GM23248 (cell line): ENCODE measurements at places on chromosomes 12 and 14. TPM values are rescaled to one million over a fixed set of nuclear protein-coding genes. Genes with fewer than 3 reads are reported as not detected.

DNA sequence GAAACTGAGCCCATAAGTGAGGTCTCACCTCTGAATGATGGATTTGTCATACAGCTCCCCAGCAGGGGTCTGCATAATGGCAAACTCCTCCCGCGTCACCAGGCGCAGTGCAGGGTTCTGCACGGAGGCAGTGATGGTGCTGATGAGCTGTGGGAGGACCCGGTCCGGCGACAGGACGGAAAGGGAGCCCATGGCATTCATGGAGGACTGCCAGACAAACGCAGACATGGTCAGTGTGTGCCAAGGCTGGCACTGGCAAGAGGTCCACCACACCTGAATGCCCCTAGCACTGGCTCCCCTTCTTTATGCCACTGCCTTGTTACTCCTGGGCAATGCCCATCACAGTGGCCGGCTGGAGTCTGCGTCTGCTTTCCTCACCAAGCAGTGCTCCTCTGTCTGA lies 32.7 kb downstream of the GCN1 start:
- DNase-seq, result no peak

- DNase-seq, result no peak
Observed at GRCh38 chr12:29505122-29505521, 7.6 kb upstream of the OVCH1 start.

DNA sequence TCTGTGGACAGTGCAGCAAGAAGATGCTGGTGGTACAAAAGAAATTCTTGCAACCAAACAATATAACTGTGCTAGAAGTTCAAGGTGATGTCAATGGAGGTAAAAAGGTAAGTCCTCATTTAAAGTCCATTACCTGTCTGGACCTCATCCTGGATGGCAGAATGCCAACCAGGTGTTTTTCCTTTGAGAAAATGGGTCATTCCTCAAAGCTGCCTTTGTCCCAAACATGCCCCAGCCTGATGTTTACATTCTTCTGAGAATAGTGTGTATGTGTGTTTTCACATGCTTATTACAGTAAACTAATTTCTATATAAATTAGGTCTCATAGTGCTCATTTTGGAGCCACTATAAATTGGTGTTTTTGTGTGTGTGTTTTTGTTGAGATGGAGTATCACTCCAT lies 24.9 kb downstream of the ACTR6 start:
- no peak for DNase-seq

DNA sequence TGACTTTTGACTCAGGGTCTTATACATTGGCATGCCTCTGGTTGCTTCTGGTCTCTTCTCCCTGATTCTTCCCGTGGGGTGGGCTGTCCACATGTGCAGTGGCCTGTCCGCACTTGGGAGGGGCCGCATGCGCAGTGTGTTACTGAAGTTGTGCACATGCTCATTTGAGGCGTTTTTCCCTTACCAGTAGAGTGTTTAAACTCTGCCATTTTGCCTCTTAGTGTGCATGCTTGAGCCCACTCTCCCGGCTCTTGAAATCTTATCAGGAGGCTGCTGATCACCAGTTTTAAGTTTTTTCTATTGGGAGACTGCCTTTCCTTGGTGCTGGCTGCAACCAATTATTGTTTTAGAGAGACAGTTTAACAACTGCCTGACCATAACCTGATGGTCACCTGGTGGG lies 32.1 kb upstream of the HECTD1 start:
- DNase-seq, result no peak

DNA sequence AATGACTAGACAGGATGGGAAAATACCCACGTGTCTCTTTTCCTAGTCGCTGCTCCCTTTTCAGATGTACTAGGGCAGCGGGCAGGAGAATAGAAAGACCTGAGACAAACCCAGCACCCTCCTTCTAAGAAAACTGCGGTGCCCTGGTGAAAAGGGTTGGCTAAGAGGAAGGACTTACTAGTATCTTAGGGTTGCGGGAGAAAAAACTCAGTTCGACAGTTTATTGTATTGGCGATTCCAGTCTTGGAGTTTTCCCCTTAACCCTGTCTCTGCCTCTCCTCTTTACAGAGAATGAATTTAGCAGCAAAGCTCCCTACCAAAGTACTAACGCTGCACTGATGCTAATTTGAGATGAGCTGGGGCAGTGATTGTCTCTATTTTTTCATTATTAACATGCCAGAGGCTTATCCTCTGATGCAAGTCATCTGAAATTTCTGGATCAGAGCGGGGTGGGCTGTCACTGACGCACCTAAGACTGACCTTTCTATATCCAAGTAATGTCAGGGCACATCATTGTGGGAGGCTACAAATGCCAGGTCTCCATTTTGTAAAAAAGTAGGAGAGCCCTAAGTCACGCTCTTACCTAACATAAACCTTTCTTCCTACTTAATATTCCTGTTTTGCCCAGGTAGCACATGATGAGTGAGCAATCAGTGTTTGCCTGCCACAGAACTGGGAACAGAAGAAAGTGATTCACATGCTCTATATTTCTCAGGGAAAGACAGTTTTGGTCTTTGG lies 916 bp upstream of the PAWR start:
- peak; percentile 66 for DNase-seq

DNA sequence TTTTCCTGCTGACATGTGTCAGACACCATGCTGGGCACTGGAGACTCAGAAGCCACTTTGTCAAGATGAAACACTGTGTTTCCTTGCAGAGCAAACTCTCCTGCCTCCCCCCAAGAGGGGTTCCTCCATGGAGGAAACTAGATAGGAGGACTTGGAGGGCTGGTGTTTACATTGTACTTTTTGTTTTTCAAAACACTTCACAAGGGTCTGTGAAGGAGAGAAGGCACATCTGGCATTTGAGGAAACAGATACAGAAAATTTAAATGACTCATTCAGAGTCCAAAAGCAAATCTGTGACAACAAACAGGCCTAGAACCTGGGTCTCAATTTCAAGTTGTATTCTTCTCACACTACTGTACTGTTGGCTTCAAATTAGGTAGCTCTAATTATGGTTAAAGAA lies 6.7 kb upstream of the CDKL1 start:
- DNase-seq, result peak; percentile 28

- peak; percentile 17 for DNase-seq
Observed at GRCh38 chr12:114275086-114275485, 130.9 kb downstream of the TBX5 start.

GRCh38 chr12:68939505-68939904 lies 6.5 kb upstream of the CPM start:
- peak; percentile 4 for DNase-seq

DNA sequence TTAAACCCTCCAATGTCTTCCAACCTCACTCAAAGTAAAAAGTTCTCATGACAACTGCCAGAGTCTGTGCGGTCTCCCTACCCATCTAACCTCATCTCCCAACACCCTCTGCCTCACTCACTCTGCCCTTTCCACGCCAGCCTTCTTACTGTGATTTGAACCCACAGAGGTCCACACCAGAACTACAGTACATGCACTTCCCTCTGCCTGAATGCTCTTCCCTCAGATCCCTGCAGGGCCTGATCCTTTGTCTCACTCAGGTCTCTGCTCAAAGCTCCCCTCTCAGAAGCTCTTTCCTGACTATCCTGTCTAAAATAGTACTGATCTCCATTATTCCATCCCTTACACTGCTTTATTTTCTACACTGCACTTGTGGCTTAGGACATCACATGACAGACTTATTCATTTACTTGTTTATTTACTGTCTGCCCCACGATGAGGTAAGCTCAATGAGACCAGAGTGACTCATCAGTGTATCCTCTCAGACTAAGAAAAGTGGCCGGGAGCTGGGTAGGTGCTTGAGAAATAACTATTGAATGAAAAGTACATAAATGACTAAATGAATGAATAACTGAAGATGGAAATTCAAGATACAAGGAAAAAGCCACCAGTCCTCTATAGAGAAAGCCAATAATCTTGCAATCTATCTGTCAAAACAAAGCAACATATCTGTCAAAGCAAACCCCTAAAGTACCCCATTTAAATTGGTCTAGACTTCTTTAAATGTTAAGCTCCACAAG lies 17.1 kb downstream of the POMT2 start:
- peak; percentile 100 for DNase-seq

GRCh38 chr14:31837031-31837430 lies 240.1 kb upstream of the ARHGAP5 start:
- DNase-seq, result no peak

DNA sequence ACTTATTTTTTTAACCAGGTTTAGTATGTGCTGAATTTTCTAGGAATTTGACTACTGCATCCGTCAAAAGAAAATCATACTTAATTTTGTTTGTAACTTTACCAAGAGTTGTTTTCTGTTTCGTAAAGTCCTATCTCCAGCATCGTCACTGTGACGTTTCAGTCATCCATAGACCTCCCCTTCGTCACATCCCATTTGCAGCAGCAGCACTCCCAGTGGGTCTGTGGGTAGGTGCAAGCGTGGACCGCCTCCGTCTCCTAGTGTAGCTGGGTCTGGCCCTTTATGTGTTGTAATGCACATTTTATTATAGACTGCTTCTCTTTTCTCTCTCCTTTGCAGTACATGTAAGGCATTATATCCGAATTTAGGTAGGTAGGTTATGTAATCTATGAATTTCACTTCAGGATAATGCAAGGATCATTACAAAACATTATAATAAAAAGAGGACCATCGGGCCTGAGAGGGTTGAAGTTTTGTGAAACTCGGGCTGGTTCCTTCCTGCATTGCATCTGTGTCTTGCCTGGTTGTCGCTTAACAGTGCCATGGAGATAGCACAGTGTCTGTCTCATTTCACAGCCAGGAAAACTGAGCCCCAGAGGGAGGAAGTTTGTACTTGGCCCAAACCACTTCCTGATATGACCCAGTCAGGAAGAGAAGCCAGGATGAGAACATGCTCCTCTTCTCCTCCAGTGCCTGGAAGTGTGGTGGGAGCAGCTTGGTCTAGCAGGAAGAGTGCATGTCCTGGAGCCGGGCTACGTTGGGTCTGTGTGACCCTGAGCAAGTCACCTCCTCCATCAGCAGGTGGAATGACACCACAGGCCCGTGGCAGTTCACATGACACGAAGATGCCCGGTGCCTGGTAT lies 41.3 kb downstream of the EVL start:
- DNase-seq, result no peak

GRCh38 chr12:45305907-45306306 lies 90.0 kb downstream of the ANO6 start:
- peak; percentile 10 for DNase-seq

DNA sequence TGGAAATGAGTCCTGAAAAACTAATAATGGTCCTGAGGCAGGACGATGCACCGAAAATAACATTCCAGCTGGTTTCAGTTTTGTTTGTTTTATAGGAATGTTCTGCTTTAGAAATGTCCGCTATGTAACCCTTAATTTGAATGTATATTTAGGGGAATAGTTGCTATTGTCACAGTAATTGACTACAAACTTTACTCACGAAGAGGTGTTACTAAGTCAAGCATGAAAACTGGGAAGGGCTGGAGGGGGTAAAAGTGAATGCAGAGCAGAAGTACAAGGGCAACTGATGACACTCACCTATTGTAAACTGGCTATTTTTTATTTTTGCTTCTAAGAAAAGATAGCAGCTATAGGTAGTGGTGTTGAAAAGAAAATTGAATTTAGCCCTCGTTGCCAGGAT lies 230.7 kb upstream of the SYT10 start:
- no peak for DNase-seq

- DNase-seq, result peak; percentile 92
Observed at GRCh38 chr12:67534681-67535080, 113.9 kb upstream of the DYRK2 start.

DNA sequence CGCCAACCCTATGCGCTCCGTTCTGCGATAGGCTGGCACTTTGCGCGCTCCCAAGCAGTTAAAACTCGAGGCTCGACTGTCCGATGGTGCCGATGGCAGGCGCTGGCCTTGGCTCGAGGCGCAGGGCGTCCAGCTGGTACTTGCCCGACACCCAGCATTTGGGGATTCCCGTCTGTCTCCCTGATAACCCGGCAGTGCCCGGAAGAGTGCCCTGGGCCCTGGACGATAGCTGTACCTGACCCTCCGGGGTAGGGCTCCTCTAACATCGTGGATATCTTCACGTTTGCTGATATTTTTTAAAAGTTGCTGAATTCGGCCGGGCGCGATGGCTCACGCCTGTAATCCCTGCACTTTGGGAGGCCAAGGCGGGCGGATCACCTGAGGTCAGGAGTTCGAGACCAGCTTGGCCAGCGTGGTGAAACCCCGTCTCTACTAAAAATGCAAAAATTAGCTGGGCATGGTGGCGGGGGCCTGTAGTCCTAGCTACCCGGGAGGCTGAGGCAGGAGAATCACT lies 908 bp upstream of the WIF1 start:
- no peak for DNase-seq

DNA sequence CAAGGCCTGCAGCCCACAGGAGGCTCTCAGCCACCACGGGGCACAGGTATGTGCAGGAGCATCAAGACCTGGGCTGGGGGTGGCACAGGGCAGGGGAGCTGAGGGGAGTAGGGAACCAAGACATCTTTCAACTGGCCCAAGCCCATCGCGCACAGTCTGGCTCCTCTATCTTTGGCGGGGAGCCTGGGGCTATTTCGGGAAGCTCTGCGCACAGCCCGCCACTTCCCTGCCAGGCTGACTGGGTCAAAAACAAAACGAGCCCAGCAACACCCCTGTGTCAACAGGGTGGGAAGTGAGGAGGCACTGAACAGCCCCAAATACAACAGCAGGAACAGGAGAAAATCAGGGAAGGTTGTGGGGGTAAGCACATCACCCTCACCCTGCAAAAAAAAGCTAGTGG lies 83.9 kb downstream of the ARL6IP4 start:
- no peak for DNase-seq

- peak; percentile 4 for DNase-seq
Observed at GRCh38 chr14:96938946-96939345, 141.8 kb downstream of the VRK1 start.

DNA sequence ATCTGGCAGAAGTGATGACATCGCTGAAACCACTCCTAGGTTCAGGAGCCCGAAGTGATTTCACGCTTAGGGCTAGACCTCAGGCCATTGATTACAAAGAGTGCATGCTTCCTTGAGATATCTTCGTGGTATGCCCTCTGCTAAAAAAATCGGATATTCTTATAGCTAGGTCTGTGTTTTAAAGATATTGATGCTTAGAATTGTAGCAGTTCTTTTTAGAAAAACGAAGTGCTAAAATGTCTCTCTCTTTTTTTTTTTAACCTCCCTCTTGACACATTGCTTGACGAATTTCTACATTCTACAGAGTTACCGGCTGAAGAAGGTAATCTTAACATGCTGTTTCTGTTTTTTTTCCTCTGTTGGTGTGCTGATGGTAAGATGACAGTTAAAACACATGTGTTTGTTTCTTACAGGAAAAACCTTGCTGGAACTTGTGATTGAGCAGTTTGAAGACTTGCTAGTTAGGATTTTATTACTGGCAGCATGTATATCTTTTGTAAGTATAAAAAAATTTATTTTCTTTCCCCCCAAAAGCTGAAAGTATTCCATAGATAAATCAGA lies 1.3 kb downstream of the ATP2A2 start:
- no peak for DNase-seq

Gene NEUROD4
- not detected in 2 replicates for total RNA-seq

Gene RPAP3
- 16.2 and 18.6 TPM in 2 replicates for total RNA-seq

Gene IRAK3
- 3.7 and 6.6 TPM in 2 replicates for total RNA-seq

Gene KRT4
- 0.22 TPM in 1 of 2 replicates, not detected in the other for total RNA-seq

Gene RNASE1
- not detected in 2 replicates for total RNA-seq

Gene CCND2
- total RNA-seq, result 4.2 and 4.9 TPM in 2 replicates

Gene ACSM4
- not detected in 2 replicates for total RNA-seq

Gene IL31
- not detected in 2 replicates for total RNA-seq

Gene CEBPE
- total RNA-seq, result not detected in 2 replicates

Gene NOVA1
- under 0.01 and 0.32 TPM in 2 replicates for total RNA-seq

Gene GLIPR1L1
- total RNA-seq, result not detected in 2 replicates

Gene PTPRQ
- total RNA-seq, result 0.11 and 0.76 TPM in 2 replicates

Gene BDKRB2
- 14.4 and 15.8 TPM in 2 replicates for total RNA-seq

Gene LPAR5
- total RNA-seq, result not detected in 2 replicates

Gene LRRC43
- 6.4 TPM in 1 of 2 replicates, not detected in the other for total RNA-seq

Gene RERG
- total RNA-seq, result not detected in 2 replicates

Gene CCDC196
- not detected in 2 replicates for total RNA-seq

Gene PAX9
- not detected in 2 replicates for total RNA-seq
